ENCODE measurements at places on chromosomes 16 and 17.

- no peak for DNase-seq
These were observed 21.7 kb downstream of the G6PC1 start for GRCh38 chr17:42922294-42922693.

DNA sequence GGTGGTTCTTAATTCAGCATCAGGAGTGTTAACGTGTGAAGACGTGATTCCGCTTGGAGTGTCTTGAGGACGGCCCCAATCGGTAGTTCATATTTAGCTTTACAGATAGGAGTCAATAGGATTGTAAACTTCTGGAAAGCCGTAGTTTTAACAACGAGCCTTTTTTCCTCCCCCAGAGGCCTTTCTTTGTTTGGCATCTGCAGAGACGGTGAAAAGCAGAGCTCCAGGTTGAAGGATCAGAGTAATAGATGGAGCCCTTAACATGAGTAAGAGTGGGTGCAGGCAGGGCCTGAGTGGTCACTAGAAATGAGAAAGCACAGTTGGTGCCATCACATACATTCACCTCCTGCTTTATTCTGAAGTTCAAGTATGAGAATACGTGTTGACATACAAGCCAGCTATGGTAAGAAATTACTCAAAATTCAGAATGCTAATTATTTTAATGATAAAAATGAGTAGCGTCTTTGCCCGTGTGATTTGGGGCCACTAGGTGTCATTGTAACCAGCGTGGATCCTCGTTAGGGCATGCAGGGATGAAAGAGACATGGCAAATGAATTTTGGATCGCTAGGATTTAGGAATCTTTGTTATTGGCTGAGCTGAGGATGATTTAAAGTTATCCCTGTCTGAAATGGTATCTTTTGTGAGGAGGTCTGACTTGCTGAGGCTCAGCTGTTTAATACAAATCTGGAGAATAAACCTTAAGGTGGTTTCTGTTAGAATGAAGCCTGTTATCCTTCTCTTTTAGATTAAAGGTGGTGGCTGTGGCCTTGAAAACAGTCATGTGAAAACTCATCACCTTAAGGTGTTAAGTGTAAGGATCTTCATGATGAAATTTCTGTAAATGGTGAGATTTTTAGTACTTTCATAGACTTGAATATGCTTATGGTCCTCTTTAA lies 18.6 kb downstream of the PRCD start:
- no peak for DNase-seq

- DNase-seq, result no peak
These were observed 30.9 kb upstream of the ABCA3 start for GRCh38 chr16:2371421-2371820.

GRCh38 chr17:43365356-43365755 lies 33.4 kb upstream of the ARL4D start:
- DNase-seq, result no peak

DNA sequence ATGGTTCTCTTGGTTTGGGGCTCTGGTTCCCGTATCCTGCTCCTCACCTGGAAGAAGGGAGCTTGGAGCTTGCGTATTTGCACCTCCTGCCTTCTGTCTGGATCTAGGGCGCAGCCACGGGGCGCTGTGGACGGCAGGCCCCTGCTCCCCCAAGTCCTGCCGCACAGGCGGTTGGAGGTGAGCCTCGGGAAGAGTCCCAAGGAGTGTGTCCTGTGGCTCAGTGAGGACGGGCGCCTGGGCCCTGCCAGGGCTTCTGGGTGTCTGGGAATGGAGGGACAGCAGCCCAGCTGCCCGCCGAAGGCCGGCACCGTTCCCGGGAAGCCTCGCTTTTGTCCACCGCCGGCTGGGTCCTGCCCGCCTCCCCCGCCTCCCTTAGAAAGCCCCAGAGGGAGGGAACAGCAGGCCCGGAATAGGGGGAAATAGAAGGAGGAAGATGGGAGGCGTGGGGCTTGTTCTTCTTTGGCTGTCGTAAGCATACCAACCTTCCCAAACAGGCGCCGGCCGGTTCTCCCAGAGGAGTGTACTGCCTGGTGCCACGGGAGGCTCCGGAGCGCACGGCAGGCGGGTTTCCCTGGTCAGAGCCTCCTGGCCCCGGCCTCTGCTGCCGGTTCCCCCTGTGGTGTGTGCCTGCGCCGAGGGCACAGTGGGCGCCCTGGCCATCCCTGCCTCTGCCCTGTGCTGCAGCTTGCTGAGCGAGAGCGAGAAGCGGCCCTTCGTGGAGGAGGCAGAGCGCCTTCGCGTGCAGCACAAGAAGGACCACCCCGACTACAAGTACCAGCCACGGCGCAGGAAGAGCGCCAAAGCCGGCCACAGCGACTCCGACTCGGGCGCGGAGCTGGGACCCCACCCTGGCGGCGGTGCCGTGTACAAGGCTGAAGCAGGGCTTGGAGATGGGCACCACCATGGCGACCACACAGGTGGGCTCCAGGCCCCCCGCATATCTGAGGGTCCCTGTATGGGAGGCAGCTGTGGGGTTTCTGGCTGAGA lies 1.8 kb downstream of the SOX8 start:
- DNase-seq, result no peak

DNA sequence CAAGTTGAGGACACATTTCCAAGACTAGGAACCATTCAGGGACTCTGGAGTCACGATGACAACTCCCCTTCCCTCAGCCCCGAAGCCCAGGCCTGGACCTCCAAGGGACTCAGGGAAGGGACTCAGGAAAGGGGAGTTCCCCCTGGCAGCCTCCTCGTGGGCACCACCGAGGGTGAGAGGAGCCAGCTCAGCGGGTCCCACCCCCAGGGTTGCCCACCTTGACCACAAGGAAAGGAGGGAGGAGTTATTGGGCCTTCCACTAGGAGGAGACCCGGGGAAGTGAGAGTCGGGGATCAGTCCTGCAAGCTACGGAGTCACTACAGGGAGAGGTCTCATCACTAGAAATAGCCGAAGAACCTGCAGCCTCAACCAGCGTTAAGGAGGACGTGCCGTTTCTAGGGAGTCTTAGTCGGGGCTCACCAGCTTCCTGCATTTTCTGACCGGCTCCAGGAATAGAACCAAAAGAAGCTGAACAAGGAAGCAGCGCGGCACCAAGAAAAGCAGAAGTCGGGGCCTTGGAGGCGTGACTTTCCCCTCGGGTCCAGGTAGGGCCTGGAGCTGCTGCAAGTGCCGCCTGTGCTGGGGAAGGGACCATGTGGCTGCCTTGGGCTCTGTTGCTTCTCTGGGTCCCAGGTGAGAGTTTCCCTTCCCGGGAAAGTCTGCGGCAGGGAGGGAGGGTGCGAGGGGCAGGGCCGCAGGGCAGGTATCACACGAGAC lies at the start of gene CD300A:
Gene CD300A, plus strand, starts transcription at position 524 of the 717 bp plus-strand sequence. Its CDS starts 70 bp downstream, at position 594.
- no peak for DNase-seq

- DNase-seq, result no peak
These were observed 138.2 kb upstream of the ERCC4 start for GRCh38 chr16:13781575-13782338.

DNA sequence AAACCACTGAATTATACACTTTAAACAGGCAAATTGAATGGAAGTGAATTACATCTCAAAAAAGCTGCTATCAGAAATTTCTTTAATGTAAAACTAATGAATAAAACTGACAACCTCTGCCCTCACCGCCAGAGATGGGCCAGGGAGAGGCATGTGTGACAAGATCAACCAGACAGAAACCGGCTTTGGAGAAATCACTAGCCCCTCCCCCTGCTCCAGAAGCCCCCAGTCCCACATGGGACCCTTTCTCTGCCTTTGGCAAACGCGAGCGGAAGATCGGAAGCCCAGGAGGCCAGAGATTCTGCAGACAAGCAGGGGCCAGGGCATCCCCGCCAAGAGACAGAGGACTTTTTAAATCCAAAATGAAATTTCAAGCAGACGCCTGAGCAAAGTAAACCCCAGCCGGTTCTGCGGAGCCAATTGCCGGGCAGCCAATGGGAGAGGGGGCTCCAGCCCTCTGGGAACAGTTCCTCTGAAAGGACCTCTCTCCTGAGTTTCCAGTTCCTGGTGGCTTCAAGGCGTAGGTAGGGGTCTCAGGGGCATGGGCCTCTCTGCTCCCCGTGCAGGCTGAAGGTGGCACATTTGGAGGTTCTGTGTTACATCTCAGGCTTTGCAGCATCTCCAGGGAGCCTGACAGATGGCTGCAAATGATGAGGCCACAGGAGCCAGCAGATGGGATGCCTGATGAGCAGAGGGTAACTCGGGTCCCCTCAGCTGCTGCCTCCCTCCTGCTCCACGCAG lies 118.1 kb downstream of the GSG1L start:
- no peak for DNase-seq

- no peak for DNase-seq
These were observed 83.4 kb downstream of the MAF start for GRCh38 chr16:79517156-79517555.

DNA sequence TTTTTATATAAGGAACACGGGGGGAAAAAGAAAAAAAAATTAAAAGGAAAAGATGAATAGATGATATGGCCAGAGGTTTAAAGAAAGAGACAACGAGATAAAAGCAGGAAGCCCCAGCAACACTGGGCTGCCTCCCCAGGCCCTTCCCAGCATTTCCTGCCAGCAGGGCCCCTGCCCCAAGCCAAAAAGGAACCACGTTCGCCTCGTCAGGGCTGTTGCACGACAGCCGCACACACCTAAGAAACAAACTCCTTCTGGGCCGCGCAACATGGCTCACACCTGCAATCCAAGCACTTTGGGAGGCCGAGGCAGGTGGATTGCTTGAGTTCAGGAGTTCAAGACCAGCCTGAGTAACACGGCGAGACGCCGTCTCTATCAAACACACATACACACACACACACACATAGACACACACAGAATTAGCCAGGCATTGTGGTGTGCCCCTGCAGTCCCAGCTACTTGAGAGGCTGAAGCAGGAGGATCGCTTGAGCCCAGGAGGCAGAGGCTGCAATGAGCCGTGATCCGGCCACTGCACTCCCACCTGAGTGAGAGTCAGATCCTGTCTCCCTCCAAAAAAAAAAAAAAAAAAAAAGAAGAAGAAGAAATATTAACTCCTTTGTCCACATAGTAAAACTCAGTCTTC lies 83.0 kb downstream of the ANKRD11 start:
- no peak for DNase-seq

DNA sequence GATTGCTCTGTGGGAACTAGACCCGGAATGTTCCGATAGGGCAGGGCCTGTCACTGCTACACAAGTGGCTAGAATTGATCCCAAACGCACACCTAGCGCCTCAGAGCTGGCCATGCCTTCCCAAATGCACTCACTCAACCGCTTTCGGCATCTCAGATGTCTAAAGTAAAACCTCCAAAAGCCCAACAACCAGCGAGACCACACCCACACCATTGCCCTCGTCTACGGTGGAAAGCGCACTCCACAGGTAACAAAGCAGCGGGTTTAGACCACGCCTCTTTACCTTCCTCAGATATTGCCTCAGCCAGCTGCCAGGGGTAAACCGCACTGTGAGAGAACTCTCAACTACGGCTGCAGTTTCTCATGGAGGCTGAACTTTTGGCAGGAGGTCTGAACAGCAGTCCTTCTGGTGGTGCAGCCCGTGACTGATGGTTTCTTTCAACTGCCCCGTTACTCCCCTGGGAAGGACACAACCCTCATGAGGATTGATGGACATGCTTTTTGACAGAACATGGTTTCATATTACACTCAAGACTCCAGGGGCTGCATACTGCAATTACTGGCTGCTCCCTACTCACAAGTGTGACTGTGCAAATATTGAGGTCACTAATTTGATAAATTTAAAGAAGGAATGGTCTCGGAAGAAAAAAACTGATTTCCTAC lies 34.5 kb downstream of the USP7 start:
- no peak for DNase-seq

GRCh38 chr17:80982426-80982974 lies 9.1 kb upstream of the CHMP6 start:
- DNase-seq, result no peak

GRCh38 chr17:49090878-49091594 lies 41.5 kb upstream of the B4GALNT2 start:
- no peak for DNase-seq
